Stimulated activated naive CD8-positive, alpha-beta T cell treated with anti-CD3 and anti-CD28 coated beads, Interleukin-15, Interleukin-2, amounts not matched to agents 100 U/mL and 50 U/mL, for 24 hours (primary cell): ENCODE measurements at places on chromosomes 7 and 10.

- DNase-seq = no peak
Observed at GRCh38 chr10:91036807-91037411, 116.0 kb upstream of the ANKRD1 start.

DNA sequence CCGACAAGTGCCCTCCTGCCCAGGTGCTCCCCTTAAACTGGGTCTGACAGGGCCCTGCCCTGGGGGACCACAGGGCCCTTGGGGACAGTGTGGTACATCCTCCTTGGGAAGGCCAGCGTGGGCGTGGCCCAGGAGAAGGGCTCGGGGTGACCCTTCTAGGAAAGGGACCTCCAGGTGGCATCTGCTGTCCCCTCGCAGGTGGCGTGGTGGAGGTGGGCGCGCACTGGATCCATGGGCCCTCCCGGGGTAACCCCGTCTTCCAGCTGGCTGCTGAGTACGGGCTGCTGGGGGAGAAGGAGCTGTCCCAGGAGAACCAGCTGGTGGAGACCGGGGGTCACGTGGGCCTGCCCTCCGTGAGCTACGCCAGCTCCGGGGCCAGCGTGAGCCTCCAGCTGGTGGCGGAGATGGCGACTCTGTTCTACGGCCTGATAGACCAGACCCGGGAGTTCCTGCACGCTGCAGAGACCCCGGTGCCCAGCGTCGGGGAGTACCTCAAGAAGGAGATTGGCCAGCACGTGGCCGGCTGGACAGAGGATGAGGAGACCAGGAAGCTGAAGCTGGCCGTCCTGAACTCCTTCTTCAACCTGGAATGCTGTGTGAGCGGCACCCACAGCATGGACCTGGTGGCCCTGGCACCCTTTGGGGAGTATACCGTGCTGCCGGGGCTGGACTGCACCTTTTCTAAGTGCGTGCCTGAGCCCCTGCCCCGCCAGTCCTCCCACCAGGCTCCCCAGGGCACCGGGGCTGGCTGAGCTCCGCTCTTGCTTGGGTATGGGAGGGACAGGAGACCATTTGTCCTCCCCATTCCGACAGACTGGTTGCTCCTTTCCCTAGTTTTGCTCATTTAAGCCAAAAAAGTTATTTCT is 972 bp downstream of the PAOX start:
- no peak for DNase-seq

DNA sequence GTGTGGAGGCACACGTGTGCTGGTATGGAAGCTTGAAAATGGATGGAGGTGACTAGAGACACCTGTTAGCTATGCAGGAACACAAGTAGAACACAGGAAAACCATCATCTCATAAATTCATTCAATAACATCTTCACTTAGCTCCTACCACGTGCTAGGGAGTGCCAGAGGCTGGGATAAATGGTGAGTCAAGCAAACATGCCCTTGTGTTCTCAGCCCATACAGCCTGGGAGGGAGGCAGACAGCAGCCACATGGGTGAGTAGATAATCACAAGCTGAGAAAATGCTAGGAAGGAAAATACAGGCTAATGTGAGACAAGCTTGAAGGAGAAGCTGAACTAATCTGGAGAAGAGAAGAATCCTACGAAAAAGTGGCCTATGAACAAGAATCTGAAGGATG is 468.0 kb upstream of the ZMIZ1 start:
- DNase-seq = no peak

DNA sequence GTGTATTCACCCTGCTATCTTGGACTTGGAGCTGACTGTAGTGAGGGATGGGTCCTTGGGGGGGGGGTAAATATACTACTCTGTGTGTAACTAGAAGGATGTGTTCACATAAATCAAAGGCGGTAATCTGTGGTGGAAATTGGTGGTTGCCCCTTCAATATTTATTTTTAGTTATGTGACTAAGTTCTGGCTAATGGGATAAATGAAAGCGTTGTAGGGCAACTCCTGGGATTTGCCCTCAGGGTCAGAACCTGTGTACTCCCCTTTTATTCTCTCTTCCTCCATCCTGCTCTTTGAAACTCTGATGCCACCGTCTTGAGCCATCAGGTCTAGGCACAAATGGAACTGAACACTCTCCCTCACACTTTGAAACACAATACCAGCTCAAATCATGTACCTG is 24.3 kb upstream of the ST7 start:
- DNase-seq = no peak

DNA sequence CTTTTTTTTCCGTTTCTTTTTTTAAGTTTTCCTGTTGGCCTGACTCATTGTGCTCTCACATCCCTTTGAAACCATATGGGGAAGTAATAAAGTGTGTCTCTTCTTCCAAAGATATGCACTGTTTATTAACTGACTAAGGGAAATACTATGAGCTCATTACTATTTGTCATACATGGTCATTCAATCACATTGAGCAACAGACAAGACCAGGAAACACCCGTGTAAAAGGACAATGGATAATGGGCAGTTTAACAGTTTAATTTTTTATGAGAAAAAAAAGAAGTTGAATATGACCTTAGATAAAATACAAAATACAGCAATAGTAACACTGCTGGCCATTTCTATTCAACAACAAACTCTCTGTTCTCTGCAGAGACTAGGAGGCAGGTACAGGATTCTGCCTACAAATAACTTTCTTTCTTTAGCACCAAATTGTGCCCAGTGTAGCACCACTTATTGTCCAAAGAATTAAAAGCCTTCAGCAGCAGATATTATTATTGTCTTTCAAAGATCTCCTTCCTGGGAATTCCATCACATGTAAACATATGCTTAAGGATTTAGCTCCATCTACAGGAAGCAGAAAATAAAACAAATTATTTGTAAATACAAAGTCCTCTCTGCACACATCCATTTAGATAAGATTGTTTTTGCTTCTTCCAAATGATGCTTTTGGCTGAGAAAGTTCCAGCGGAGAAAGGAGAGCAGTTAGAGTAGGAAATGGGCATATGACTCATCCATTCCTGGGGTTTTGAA is 55.0 kb upstream of the AKR1E2 start:
- DNase-seq = no peak

GRCh38 chr7:42750172-42750571 is 161.7 kb downstream of the C7orf25 start:
- no peak for DNase-seq

- no peak for DNase-seq
Observed at GRCh38 chr7:105802604-105803428, 73.6 kb downstream of the ATXN7L1 start.

GRCh38 chr10:13984647-13985155 is 346.0 kb downstream of the FRMD4A start:
- DNase-seq = no peak

DNA sequence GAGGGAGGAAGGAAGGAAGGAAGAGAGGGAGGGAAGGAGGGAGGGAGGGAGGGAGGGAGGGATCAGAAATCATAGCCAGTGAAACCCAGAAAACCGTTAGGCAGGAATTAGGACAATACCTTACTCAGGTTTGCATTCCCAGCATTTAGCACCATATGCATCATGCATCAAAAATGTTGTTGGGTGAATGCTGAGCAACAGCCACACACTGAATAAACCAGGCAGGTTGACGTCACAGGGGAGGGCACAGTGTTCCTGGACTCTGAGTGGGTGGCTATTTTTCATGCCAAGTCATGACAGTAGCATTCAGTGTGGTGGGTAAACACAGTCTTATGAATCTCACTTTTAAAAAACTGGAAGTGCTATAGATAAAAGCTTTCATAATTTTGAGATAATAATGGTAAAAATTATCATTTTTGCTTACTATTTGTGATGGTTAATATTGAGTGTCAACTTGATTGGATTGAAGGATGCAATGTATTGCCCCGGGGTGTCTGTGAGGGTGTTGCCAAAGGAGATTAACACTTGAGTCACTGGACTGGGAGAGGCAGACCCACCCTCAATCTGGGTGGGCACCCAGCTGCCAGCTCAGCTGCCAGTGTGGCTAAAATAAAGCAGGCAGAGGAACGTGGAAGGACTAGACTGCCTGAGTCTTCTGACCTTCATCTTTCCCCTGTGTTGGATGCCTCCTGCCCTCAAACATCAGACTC is 199.1 kb upstream of the PRKCQ start:
- no peak for DNase-seq

DNA sequence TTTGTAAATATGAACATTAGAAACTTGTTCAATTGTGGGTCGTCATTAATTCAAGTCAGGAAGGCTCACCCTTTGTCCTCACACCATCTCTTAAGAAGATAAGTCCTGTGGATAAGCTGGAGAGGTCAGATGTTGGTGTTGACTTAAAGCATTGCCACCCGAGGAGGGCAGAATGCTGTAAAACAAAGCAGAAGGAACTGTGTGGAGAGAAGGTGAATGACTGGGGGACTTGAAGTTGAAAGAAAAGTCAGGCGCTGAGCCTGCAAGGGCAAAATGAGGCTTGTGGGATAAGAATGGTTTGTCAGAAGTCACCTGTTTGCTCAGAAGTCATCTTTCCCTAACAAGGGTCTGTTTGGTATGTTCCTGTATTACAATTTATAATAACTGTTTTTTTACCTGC is 9.1 kb downstream of the RPA3 start:
- no peak for DNase-seq

- DNase-seq = no peak
Observed at GRCh38 chr7:51240868-51241267, 75.7 kb downstream of the COBL start.

DNA sequence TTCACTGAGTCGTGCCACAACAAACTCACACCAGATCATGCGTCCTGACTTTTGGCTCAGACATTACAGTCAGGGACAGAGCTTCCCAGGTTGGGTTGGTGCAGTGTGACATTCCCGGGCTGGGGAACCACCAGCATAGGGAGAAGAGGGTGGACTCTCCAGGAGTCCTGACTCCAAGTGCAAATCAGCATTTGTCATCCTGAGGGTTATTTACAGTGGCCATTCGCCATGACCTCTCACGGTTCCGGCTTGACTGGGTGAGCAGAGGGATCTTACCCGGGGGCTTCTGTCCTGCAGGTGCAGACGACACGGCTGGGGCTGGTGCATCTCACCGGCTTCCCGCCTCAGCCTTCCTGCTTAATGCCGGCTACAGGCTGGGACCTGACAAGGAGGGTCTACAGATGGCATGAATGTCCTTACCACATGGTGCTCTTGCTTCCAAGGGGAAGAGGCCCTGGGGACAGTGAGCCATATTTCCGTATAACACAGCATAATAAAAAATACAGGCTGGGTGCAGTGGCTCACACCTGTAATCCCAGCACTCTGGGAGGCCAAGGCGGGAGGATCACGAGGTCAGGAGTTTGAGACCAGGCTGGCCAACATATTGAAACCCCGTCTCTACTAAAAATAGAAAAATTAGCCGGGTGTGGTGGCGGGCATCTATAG is 12.5 kb upstream of the INTS1 start:
- DNase-seq = no peak

DNA sequence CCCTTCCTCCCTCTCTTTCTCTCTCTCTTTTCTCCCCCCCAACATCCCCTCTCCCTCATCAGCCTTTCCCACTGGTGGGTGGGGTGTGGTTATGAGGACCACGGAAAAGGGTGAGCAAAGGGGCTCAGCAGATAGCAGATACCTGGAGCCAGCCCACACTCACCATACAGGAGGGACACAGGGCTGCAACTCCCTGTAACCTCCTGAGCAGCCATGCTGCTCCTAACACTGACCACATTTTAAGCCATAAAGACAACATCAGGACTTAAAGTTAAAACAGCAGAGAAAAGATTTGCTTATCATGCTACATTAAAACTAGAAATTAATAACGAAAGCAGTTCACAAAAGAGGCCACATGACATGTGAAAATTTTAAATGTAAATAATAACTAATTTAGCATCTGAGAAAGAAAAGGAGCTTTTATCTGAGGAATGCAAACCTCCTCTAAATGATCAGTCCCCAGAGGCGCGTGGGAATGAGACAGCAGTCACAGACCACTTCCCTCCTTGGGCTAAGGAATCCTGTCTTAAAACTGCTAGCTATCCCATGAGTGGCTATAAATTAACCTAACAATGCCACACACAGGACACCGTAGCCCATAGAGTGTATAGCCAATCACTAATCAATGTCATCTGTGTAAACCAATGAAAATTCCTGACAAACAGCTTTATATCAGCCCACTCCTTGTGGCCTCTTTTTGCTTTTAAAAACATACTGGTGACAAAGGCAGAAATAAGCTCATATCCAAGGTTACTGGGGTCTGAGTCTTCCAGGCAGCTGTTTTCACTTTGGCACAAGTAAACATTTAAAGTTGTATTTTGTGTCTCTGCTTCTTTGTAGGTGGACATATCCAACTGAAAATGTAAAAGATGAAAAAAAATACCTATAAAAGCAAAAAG is 33.3 kb downstream of the PKD1L1 start:
- no peak for DNase-seq

- DNase-seq = no peak
Observed at GRCh38 chr10:12757351-12757750, 244.2 kb downstream of the CCDC3 start.

DNA sequence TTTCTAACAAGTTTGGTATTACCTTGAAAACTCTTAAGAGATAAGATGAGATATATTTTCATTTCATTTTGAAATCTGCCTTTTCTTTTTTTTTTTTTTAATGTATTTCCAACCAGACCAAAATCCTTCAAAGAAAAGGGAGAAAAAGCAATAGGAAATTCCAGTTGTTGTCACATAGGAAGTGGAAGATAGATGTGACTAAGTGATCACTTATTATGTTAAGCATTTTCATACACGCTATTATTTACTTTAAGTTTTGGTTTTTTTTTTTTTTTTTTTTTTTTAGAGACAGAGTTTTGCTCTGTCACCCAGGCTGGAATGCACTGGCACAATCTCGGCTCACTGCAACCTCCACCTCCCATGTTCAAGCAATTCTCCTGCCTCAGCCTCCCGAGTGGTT is 197.2 kb upstream of the FRMD4A start:
- no peak for DNase-seq

GRCh38 chr10:9331583-9332008 is 1277.1 kb downstream of the GATA3 start:
- DNase-seq = no peak

DNA sequence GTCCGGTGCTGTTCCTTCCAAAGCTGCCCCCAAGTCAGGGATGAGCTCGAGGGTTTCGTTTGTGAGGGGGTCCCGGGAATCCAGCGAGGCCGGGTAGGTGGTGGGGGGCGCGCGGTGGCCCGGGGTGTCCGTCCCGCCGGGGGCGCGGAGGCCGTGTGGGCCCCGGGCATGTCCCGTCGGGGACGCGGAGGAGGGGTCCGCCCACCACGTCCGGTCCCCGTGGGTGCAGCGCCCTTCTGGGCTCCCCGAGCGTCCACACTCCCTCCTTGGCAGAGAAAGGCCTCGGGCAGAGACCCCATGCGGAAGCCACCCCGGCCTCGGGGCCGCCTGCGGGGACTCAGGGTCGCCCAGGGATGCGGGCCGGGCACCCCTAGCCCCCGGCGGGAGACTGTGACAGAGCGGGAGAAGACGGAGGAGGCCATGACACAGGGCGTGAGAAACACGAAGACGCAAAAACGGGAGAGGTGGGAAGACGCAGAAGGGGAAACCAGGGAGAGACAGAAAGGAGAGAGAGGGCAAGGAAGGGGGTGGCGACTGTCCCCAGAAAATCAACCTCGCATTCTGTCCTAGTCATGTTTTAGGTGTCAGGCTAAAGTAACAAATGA is 640 bp upstream of the ZNF425 start:
- DNase-seq = peak; percentile 78

DNA sequence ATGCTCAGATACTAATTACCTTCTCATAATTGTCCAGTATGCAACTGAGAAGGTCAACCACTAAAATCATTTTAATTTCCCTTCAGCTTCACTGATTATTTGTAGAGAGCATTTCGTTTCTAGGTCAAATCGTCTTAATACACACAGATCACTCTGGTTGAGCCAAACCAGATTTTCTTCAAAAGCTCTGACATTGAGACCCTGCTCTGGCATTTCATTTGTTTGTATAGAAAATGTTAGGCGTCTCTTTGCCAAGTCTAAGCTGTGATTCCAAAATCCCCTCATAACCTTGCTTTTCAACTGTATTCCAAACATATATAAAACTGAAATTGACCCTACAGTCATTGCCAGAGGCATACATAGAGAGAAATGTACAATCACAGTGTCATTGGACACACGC is 520.0 kb downstream of the CNTNAP2 start:
- DNase-seq = no peak
